ENCODE measurements at places on chromosomes 12 and 14.

- ATAC-seq = no peak
These were observed 54.8 kb downstream of the NINJ2 start for GRCh38 chr12:608413-608812.

DNA sequence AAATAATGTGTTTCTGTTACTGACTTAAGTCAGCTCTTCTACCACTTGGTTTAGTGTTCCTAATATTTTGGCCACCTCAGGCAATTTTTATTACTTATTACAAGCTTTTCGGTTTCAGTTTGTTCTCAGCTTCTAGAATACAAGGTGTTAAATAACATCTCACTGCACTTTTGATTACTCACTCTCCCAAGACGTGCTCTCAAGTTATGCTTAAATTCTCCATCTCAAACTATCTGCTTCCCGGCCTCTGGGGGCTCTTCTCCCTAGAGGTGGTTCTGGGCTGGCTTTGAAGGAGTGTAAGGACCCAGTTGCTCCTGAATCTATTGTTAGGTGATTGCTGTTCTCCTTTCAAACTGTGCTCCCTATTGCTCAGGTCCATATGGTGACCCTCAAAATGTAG, 193.9 kb upstream of the DDHD1 start:
- ATAC-seq = no peak

DNA sequence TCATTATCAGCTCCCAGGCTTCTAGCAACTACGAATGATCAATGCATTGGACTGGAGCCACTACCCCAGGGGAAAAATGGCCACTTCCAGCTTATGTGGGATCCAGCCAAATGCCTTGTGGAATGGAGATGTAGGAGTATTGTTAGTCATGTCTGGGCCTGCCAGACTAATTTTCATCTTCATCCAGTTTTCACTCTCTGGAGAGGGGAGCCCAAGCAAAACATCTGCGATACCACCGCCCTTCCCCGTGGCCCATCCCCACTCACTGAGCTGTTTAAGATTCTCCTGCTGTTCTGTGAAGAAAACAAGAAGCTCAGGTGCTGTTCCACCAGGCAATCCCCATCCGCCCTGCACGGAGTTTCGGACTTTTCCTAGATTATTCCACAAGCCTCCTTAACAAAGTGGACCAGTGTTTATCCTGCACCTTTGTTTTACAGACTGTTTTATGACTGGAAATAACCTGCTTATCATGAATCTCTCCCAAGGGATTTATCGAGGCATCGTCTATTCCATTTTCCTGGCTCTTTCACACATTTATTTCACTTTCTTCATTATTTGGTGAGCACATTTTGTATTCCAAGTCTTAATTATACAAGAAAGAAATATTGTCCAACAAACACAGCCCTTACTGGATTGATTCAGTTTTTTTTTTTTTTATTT, 35.5 kb upstream of the MAX start:
- no peak for ATAC-seq

GRCh38 chr14:48826058-48826457, 760.1 kb downstream of the RPS29 start:
- ATAC-seq = no peak

DNA sequence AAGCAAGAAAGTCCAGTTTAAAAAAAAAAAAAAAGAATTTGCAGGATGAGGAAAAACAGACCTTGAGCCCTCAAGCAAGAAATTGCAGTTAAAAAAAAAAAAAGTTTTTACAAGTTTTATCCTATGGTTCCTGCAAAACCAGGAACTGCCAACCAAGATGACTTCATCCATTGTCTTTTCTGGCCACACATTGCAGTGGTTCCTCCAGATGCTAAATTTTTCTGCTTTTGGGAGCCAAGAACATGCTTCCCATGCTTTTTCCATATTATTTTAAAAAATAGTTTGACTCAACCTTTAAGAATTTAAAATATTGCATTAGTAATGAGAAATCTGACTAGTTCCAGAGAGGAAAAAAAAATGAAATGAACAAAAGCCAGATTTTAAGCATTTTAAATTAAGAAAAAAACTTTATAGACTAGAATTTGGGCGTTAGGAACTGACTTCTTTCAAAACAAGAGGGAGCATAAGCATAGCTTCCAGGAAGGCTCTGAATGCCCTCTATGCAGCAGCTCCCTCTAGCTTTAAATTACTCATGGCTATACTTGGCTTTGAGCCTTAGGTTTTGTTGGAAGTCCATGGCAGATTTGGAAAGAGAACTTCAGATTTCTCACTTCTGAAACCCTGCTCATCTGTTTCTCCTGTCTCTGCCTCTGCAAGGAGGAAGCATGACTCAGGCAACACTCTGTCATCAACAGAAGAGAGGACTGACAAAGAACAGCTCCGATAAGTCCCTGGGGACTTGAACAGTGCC, 124.5 kb downstream of the GPR65 start:
- ATAC-seq = no peak

DNA sequence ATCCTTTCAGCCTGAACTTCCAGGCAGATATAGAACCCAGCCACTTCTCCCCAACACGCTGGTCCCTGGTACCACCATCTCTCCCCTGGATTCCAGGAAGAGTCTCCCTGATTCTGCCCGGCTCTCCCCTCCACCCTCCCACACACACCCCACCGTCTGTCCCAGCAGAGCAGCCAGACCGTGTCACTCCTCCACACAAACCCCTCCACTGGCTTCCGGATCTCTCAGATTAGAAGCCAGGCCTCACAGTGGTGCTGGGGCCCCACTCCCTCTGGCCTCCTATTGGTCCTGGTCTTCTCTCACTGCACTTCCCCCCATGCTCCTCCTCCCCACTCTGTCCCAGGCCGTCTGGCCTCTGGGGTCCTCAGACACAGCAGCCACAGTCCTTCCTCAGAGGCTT, 52.4 kb upstream of the CDKN3 start:
- ATAC-seq = no peak

- ATAC-seq = no peak
These were observed 13.7 kb downstream of the EEA1 start for GRCh38 chr12:92915365-92915764.

DNA sequence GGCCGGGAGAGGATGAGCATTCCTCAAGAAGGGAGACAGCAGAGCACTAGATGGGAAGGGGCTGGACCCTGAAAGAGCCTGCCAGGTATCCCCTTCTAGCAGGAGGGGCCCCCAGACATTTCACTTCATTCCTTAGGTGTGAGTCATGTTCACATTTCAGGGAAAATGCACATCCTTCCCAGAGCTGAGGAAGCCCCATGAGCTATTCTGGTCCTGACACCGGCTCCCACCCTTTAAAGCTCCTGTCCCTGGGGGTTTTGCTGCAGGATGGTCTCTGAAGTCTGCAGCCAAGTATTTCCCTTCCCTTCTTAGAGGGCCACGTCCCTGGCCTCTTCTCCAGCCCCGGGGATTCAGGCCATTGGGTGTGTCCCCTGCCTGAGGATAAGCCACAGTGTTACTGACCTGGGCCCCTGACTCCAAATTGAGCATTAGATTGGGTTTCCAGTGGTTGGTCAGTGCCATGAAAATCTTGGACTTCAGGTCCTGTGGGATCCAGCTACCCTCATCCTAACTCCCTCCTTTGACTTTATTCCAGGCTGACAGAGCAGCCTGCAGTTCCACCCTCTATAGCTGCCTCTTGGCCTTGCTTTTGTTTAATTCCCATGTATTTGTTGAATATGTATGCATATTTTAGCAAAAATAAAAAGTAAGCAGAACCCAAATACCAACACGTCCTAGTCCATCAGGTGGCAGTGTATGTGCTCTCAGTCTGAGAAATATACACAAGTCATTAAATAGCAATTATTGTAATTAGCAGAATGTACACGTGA, 267.1 kb downstream of the CACNA1C start:
- ATAC-seq = peak; percentile 75

DNA sequence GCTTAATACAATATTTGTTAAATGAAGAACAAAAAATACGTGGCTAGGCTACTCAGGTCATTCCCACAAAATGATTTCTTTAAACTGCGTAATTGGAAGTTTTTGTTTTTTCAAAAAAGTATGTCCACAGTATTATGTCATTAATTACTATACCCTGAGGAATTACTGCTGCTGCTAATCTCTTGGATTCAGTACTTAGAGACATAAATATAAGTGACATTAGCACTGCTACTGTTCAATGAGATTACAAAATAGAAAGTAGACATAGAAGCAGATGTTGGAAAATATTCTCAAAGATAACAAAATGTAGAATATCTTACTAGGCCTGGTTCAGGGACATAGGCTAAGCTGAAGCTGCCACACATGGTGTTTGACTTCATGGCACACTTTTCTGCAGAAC, 36.3 kb downstream of the HMGA2 start:
- no peak for ATAC-seq

- no peak for ATAC-seq
These were observed 7.9 kb downstream of the GABARAPL1 start for GRCh38 chr12:10220398-10221077.

- no peak for ATAC-seq
These were observed 101.6 kb downstream of the STXBP6 start for GRCh38 chr14:24948261-24948847.

GRCh38 chr12:63977441-63977840, 132.9 kb downstream of the SRGAP1 start:
- ATAC-seq = no peak

- no peak for ATAC-seq
These were observed 29.9 kb downstream of the HSPB8 start for GRCh38 chr12:119208626-119209061.

GRCh38 chr12:108816652-108817335, 40.6 kb downstream of the SSH1 start:
- 0 out of 3 replicates have a peak, but pooled peaks have one; percentile 13 for ATAC-seq

DNA sequence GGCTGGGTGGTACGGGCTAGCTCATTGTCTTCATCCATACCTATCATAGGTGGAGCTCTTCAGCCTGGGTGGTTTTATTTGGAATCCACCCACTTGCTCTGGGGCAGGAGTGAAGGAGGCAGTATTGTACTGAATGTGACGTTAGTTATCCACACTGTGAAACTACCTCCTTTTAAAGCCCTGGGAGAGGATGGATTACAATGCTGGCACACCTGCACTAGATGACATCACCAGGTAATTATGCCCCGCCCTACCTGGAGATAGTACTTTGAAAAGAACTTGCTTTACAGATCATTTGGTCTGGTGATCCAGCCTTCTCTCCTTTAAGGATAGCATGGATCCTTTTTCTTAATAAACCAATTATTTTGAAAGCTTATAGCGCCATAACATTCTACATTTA, 78.0 kb downstream of the B4GALNT3 start:
- no peak for ATAC-seq

DNA sequence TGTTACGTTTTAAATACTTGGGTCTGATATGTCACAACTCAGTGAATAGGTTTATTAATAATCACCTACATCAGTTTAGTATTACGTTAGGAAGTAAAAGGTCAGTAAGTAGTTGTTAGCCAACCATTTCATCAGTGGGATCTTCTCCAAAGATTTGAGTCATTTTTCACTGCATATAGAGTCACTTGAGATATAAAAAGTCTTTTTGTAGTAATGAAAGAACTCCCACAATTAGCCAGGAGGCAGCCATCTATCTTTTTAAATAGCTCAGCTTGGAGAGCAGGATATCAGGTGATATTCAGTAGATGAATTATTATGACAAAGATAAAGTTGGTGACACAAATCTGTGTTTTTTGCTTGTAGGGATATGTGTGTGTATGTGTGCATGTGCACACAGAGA, 309.3 kb downstream of the PDZRN4 start:
- ATAC-seq = no peak

DNA sequence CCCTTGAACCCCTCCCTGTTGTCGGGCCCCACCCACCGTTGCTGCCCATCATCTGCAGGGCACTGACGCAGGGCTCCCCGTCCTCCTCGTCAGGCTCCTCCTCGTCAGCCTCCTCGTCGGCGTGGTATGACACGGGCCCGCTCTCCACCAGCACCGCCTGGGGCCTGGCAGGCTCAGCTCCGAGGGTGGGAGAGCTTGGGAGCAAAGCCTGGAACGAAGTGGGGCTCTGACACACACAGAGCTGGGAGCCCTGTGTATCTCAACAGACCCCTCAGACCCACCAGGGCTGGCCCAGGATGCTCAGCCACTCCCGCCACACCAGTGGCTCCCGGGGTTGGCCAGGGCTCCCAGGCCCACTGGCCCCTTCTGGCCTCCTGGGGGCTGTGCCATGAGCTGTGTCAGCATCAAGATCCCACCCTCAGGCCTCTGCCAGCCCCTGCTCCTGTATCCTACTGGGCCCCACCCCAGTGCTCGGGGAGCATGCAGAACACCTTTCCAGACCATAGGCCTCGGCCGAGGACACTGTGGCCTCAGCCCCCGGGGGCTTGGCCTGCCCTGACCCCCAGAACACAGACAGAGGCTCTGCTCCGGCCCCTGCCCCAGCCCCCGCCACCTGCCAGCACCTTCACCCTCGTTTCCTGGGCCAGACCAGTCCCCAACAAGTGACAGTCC, 30.1 kb upstream of the NUDT14 start:
- ATAC-seq = no peak

GRCh38 chr14:32073537-32074189, 3.4 kb upstream of the ARHGAP5 start:
- no peak for ATAC-seq

GRCh38 chr14:52043690-52044089, 25.2 kb downstream of the NID2 start:
- ATAC-seq = peak; percentile 77

DNA sequence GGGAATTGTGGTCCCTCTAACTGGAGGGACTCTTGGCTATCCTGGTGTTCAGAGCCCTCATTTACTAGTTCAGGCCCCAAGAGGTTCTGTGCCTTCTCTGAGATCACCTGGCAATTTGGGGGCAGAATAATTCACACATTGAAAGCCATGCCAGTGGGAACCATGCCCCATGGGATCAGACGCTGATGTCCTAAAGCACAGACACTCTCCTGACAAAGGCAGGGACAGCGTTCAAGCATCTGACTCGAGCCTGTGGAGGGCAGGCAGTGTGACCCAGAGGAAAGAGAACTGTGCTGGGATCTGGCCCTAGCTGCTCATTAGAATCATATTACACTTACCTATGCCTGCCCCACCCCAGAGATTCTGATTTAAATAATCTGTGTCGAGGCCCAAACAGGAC, 2.4 kb upstream of the ASB2 start:
- no peak for ATAC-seq

GRCh38 chr12:109500406-109501185, 23.2 kb downstream of the UBE3B start:
- ATAC-seq = no peak

- ATAC-seq = no peak
These were observed 12.4 kb downstream of the PFKM start for GRCh38 chr12:48131517-48131916.

GRCh38 chr14:64987438-64987767, 708 bp downstream of the FNTB start:
- no peak for ATAC-seq

GRCh38 chr12:2800046-2800570, 5.3 kb downstream of the FKBP4 start:
- no peak for ATAC-seq

- ATAC-seq = no peak
These were observed 1378.3 kb upstream of the SEL1L start for GRCh38 chr14:82911930-82912329.
